AG20443 (cell line): ENCODE measurements at places on chromosomes 16 and 17.

GRCh38 chr17:62336527-62336926 is 43.8 kb upstream of the EFCAB3 start:
- DNase-seq = no peak

DNA sequence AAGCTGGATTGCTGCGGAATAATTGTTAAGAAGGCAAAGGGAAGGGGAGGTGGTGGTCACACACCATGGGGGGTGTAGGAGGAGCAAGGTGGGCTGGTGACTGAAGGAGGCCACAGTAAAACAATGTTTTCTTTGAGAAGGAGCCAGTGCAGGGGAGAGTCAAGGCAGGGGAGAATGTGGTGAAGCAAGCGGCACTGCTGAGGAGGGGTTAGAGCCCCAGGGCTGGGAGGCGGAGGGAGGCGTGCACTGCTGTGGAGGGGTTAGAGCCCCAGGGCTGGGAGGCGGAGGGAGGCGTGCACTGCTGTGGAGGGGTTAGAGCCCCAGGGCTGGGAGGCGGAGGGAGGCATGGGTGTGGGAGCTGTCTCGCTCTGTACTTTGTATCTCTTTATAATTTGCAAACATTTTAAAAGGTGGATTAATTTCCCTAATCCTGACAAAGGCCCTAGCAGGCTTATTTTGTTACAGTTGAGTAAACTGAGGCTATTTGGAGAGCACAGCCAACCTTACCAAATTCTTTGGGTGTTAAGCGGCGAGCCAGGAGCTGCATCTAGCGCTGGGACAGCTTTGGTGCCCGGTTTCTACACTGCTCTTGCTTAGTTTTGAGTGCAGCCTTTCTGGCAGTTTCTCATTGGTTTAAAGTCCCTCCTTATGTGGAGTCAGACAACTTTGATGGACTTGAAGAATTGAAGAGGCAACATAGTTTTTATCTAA is 20.9 kb downstream of the RPTOR start:
- no peak for DNase-seq

DNA sequence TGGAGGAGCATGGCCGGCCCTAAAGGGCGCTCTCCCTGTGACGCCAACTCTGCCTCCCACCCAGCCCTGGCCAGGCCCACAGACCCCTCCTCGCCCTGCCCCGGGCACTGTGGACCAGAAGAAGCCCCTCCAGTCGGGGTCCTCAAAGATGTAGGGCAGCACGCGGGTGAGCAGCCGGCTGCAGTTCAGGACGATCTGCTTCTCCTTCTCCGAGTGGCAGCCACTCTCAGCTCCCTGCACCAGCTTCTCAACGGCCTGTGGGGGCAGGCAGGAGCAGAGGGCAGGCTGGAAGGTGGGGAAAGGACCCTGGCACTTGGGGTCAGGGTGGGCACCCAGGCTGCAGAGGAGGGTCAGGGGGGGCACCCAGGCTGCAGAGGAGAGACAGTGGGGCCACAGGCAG is 8.9 kb downstream of the HID1 start:
- DNase-seq = no peak

DNA sequence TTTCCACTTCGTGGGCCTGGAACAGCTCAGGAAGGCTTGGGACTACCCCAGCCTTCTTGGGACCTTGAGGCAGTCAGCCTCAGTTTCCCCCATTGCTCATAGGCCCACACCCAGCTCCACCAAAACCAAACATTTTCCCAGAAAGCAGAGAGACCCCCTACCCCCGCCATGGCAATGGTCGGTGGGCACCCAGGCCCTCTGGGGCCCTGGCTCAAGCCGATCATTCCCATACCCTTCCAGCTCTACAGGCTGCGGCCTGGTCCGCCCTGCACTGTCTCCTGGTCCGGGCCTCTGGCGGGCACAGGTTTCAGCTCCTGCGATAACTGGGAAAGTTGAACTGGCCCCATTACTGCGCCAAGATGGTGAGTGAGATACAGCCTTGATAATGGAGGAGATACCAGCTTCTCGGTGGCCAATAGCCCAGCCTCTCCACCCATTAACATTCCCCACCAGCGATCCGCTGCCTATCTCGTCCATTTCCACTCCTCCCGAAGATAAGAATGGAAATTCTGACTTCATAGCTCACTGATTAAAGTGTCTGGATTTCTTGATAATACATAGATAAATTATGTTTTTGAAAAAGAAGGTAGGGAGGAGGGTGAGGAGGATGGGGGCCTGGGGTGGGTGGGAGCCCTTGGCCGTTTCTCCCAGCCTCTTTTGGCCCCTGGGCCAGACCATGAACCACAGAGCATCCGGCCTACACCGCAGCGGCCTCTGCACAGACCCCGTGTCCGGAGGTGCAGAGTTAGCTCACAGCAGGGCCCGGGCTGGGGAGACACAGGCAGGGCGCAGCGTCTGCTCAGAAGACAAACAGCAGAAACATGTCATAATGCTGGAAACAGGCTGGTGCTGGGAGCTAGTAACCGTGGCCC is 11.6 kb downstream of the ZFPM1 start:
- DNase-seq = no peak

DNA sequence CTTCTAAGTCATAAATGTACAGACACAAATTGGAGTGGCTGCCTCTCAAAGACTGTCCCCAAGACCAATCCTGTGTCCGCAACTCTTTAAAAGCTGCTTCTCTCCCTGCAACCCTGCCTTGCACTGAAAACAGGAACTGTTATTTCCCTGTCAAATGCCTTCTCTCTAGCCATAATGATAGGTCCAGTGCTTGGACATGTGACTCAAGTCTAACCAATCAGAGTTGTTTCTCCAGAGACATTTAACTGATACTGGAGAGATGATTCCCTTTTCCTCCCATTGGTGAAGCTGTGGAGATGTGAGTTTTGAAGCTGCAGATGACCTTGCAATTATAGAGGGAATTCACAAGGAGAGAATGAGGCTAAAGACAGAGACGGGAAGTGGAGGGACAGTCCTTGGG is 253.3 kb upstream of the CDH5 start:
- DNase-seq = no peak

GRCh38 chr17:17216776-17217175 is 10.6 kb upstream of the PLD6 start:
- no peak for DNase-seq

- peak; percentile 78 for DNase-seq
These were observed 65.2 kb downstream of the CYTH1 start for GRCh38 chr17:78716814-78717393.

DNA sequence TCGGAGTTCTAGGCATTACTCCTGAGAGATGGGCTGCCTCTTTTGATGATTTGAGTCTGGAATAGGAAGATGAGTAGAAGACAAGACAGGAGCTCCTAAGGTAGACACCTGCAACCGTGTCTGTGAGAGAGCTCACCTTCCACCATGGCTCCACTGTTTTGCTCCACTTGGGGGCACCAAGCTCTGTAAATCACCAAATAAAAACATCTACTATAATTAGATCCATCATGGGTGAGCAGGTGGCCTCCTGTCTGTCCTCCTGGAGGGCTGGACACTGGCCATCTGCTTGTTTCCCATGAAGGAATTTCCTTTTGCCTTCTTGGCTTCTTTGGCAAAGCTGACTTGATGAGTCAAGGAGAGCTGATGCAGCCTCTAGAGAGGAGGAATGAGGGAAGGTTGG is 179.0 kb downstream of the HAPSTR1 start:
- DNase-seq = no peak

GRCh38 chr17:31726980-31727427 is 132.0 kb downstream of the COPRS start:
- DNase-seq = no peak

- DNase-seq = no peak
These were observed 97.0 kb downstream of the MRTFB start for GRCh38 chr16:14168146-14168545.

GRCh38 chr17:17029938-17030337 is 12.3 kb upstream of the MPRIP start:
- no peak for DNase-seq

DNA sequence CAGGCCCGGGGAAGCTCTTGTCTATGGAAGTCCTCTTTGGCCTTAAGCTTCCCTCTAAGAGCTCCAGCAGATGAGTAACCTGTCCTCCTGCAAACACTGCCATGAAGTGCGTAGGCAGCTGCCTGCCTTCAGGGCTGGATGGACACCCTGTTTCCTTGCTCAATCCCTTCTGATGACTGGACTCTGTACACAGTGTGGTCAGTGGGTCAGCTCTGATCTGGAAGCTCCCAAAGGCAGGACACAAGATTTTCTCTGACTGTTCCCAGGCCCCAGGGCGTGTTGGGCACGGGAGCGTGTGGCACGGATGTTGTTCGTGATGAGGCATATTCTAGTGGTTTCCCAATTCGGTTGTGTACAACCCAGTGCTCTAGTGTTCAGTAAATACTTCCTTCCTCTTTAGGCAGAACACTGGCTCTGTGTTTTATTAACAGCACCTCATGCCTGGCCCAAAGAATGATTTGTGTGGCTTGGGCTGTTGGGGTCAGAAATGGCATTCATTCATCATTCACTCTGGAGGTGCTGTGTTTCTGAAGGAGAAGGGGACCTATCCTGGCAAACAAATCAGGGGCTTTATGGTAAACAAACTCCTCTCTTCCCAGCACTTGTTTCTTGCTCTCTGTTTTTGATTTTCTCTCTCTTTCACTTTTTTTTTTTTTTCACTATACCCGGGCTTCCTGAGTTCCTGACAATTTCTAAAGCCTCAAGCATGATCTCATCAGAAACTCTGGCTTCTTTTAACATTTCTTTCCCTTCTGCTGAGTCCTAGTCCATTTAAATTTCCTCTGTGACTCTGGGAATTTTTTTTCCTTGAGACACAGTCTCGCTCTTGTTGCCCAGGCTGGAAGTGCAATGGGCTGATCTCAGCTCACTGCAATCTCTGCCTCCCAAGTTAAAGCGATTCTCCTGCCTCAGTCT is 12.0 kb upstream of the RNF157 start:
- peak; percentile 90 for DNase-seq

- no peak for DNase-seq
These were observed 93.0 kb downstream of the ANKRD11 start for GRCh38 chr16:89397331-89397861.

GRCh38 chr17:33183487-33184026 is 109.5 kb downstream of the ASIC2 start:
- DNase-seq = peak; percentile 29

DNA sequence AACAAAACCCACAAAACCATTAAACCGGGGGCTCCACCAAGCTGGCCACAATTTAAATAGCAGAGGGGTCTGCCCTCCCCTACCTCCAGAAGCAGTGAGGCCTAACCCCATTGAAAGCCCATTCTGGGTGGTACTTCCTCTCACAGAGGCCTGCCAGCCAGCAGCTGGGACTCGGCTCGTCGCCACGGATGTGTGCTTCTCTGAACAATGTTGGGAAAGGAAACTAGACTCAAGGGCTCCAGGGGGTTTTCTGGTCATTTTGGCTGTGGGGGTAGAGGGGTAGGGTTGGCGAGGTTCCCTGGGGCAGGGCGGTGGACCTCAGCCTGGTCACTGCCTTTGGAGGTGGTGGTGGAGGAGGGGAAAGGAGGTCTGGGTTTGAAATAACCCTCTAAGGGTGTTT is 4.7 kb upstream of the PLCG2 start:
- DNase-seq = no peak

DNA sequence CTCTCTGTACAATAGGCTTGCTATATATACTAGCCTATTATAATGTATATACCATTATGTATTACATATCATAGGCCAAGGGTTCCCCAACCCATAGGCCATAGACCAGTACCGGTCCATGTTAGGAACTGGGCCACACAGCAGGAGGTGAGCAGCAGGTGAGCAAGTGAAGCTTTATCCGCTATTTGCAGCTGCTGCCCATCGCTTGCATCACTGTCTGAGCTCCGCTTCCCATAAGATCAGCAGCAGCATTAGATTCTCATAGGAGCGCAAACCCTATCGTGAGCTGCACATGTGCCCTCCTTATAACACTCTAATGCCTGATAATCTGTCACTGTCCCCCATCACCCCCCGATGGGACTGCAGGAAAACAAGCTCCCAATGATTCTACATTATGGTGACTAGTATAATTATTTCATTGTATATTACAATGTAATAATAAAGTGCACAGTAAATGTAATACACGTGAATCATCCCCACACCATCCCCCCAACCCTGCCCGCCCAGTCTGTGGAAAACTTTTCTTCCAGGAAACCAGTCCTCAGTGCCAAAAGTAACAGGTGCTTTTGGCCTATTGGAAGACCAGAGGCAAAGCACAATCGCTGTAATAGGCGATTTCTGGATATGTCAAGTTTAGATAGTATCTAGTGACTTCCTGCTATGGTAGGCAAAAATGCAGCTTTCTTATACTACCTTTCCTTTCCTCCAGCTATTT is 84.1 kb downstream of the MYH11 start:
- DNase-seq = no peak

DNA sequence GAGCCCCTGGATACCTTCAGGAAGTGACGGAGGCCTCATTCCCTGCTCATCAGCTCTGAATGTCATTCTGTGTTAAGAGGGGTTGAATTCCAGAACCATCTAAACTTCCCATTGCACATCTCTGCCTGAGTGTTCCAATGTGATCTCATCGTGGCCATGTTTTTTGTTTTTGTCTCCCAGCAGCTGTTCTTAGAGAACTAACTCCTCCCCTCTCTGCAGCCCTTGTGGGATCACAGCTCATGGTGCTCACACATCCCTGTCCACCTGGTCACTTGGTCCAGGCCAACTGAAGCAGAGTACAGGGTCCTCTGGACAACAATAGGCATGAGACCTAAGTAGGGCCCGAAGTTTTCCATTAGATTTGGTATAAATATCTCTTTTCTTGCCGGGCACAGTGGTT is 6.0 kb upstream of the SYT17 start:
- no peak for DNase-seq

DNA sequence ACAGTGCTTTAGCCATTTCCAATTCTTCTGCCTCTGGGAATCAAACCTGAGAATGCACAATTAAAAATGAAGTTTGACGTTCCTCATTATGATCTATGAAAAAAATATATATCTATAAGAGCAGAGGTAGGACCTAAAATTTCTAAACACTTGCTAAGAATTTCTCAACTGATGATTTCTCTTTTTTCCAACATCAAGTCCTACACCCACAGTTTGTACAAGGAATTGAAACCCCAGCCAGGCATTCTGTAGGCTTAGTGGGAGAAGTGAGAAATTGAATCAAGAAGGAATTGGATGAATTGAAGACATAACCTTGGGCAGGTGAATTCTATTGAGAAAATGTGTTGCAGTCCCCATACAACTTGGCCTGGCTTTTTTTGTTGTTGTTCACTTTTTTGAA is 2.7 kb downstream of the CACNG3 start:
- DNase-seq = no peak

DNA sequence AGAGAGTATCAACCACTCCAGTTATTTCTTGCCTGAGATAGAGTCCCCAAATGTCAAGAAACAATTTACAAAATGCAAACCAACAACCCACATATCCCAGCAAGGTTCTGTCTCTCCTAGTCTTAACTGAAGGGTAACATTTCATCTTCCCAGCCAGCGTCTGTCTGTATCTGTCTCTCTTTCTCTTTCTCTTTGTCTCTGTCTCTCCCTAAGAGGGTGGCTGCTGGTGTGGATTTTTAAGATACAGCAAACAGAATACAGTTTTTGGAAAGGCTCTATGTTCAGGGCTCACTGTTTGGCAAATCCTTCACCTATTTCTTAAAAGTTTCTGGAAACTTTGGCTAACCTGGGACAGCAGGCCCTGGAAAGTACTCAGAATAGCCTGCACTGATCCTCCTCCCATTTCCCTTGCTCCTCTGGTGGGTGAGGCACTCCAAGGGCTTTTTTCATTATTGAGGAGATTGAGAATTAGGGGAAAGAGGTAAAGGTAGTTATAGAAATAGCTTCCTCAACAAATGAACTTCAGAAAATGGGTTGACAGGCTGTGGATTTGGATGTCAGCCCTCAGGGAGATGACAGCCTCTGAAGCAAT is 6.2 kb downstream of the HOXB4 start:
- DNase-seq = no peak
